ENCODE measurements at places on chromosomes 6 and 20. TPM values are rescaled to one million over a fixed set of nuclear protein-coding genes. Genes with fewer than 3 reads are reported as not detected.

LY6G6D gene
- polyA plus RNA-seq, result not detected

BFSP1 gene
- polyA plus RNA-seq, result 0.38 TPM

PTCRA gene
- polyA plus RNA-seq, result not detected

DUSP22 gene
- polyA plus RNA-seq, result 4.0 TPM

IRF4 gene
- not detected for polyA plus RNA-seq

PRPH2 gene
- polyA plus RNA-seq, result 6.2 TPM

NOX3 gene
- polyA plus RNA-seq, result 2.4 TPM

FGD2 gene
- polyA plus RNA-seq, result not detected

DNAH8 gene
- polyA plus RNA-seq, result not detected

PGK2 gene
- polyA plus RNA-seq, result not detected

WFDC5 gene
- polyA plus RNA-seq, result not detected

SPINT3 gene
- polyA plus RNA-seq, result not detected

UBE2C gene
- polyA plus RNA-seq, result not detected

ABHD16B gene
- not detected for polyA plus RNA-seq

SLC22A7 gene
- polyA plus RNA-seq, result not detected

SMIM26 gene
- 592 TPM for polyA plus RNA-seq

MYMX gene
- polyA plus RNA-seq, result not detected

XKR7 gene
- polyA plus RNA-seq, result 0.04 TPM

MOCS1 gene
- 5.3 TPM for polyA plus RNA-seq

CDSN gene
- polyA plus RNA-seq, result not detected

PSORS1C2 gene
- polyA plus RNA-seq, result not detected

SPAG4 gene
- polyA plus RNA-seq, result not detected

TMC2 gene
- polyA plus RNA-seq, result not detected

RUNX2 gene
- polyA plus RNA-seq, result 1.8 TPM

RAET1E gene
- 0.34 TPM for polyA plus RNA-seq

BRD2 gene
- polyA plus RNA-seq, result 26.5 TPM

ZBTB2 gene
- polyA plus RNA-seq, result 2.1 TPM

KIAA0408 gene
- polyA plus RNA-seq, result 258 TPM

MYLK2 gene
- polyA plus RNA-seq, result not detected

TRIM15 gene
- not detected for polyA plus RNA-seq

PNPLA1 gene
- not detected for polyA plus RNA-seq

SOX12 gene
- 0.98 TPM for polyA plus RNA-seq

RBPJL gene
- polyA plus RNA-seq, result not detected

ZFP57 gene
- polyA plus RNA-seq, result not detected

CNR1 gene
- polyA plus RNA-seq, result 25.1 TPM

PREX1 gene
- polyA plus RNA-seq, result 3.0 TPM

L3MBTL3 gene
- 1.2 TPM for polyA plus RNA-seq

SNRPB2 gene
- 178 TPM for polyA plus RNA-seq

GPR6 gene
- polyA plus RNA-seq, result not detected

BPI gene
- polyA plus RNA-seq, result not detected

FITM2 gene
- polyA plus RNA-seq, result 8.4 TPM

CCN6 gene
- polyA plus RNA-seq, result 1.5 TPM

SFT2D1 gene
- 46.2 TPM for polyA plus RNA-seq

SUMO4 gene
- polyA plus RNA-seq, result 2.7 TPM

PDE10A gene
- polyA plus RNA-seq, result 20.0 TPM

FUT9 gene
- polyA plus RNA-seq, result 17.0 TPM

CD83 gene
- 85.1 TPM for polyA plus RNA-seq

MBOAT1 gene
- polyA plus RNA-seq, result 1.4 TPM
